NCI-H2171 (cell line): ENCODE measurements at places on chromosomes 12 and 14.

DNA sequence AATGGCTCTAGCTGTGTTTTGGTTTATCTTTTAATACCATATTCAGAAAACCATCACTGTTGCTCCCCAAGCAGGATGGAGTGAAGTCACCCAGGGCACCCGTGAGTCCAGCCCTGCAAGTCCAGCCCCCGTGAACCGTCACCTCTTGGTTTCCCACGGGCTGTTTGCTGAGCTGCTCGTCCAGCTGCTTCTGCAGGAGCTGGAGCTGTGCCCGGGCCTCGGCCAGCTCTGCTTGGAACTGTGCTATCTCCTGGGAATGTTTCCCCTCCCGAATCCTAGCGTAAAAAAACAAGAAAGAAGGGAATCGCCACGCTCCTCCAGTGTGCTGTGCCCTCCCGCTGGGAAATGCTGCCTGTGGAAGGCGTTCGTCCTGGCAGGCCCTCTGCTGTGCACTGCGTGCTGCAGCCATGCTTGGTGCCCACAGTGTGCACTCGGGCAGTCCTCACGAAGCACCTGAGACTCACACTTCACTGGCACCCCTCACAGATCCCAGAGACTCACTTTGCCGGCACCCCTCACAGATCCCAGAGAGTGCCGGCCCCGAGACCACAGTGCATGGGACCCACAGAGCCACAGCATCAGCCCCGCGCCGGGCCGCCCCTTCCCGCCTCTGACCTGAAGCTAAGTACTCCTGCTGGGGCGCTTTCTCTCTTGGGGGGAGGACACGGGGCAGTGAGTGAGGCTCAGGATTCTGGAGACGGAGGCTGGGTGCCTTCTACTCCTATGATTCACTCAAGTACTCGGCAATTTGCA, 15.4 kb upstream of the ANKLE2 start:
- DNase-seq = peak; percentile 88

- DNase-seq = no peak
These were observed 119.7 kb upstream of the DNM1L start for GRCh38 chr12:32559434-32559833.

DNA sequence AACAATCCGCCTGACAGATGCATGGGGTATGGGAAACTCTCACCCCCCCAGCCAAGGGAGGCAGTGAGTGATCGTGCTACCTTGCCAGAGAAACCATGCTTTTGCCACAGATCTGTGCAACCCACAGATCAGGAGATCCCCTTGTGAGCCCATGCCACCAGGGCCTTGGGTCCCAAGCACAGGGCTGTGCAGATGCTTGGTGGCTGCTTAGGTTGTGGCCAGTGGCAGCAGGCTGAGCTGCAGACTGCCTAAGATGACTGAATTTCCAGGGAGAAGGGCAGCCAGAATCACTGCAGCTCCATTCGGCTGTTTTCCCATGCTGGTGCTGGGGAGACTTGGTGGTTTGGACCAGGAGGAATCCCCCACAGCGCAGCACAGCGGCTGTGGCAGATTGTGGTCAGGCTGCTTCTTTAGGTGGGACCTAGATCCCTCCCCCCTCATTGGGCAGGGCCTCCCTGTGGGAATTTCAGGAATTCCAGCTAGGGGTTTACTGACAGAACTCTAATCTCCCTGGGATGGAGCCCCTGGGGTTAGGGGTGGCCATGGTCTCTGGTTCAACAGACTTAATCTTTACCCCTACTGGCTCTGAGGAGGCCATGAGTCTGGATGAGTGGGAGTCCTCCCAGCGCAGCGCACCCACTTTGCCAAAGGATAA, 264.6 kb upstream of the DAAM1 start:
- no peak for DNase-seq

- peak; percentile 96 for DNase-seq
These were observed 67.6 kb downstream of the FOXN3 start for GRCh38 chr14:89349171-89350008.

GRCh38 chr14:56154321-56154720, 36.1 kb downstream of the PELI2 start:
- DNase-seq = no peak

DNA sequence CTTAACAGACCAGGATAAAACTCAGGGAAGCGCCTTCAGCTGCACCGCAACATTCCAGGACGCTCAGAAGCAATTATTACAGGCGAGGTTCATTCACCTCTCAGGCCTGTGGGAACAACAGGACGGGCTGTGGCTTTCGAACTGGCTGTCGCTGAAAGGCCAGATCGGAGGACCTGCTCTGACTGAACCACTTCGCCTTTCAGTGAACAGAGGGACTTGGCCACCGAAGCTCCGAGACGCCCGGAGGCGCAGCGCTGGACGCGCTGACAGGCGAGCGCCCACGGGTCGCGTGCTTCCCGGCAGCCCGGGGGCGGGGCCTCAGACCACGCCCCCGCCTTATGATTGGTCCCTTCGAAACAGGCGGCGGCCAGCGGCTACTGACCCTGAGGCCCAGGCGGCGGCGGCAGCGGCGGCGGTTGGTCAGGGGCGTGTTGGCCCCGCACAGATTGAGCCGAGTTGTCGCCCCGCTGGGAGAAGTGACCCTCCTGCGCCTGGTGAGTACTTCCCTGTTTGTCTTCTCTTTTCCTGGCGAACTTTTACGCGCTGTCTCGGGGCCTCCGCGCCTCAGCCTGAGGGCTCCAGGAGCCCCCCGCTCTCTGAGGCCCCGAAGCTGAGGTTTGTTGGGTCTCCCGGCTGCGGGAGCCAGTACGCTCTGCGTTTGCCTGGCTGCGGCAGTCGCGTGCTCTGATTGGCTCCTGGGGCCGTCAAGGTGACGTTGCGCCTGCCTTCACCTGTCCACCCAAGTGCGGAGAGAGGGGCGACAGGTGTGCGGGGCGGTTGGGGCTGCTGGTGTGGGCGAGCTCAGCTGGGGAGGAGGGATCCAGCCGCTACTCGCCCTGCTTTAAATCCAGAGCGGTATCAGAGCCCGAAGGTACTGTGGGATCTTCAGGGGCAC, at the start of gene GAS2L3:
TSS of gene GAS2L3 (plus strand) at position 393 of the 895 bp plus-strand sequence. CDS start 21,221 bp downstream, outside the sequence.
- peak; percentile 69 for DNase-seq

DNA sequence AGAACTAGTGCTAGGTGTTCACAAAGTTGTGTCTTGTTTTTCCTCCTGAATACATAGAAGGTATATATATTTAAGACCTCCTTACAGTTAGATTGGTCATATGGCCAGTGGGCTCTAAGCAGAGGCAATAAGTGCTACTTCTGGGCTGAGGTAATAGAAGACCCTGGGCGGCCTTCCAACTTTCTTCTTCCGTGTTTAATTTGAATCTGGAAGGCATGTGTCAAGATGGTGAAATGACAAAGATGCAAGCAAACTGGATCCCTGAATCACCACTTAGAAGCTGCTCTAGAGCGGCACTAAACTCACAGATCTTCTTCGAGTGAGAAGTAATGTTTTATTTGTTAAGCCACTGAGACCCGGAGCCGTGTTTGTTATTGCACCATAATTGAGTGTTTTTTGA, 201.0 kb upstream of the GZMB start:
- no peak for DNase-seq

DNA sequence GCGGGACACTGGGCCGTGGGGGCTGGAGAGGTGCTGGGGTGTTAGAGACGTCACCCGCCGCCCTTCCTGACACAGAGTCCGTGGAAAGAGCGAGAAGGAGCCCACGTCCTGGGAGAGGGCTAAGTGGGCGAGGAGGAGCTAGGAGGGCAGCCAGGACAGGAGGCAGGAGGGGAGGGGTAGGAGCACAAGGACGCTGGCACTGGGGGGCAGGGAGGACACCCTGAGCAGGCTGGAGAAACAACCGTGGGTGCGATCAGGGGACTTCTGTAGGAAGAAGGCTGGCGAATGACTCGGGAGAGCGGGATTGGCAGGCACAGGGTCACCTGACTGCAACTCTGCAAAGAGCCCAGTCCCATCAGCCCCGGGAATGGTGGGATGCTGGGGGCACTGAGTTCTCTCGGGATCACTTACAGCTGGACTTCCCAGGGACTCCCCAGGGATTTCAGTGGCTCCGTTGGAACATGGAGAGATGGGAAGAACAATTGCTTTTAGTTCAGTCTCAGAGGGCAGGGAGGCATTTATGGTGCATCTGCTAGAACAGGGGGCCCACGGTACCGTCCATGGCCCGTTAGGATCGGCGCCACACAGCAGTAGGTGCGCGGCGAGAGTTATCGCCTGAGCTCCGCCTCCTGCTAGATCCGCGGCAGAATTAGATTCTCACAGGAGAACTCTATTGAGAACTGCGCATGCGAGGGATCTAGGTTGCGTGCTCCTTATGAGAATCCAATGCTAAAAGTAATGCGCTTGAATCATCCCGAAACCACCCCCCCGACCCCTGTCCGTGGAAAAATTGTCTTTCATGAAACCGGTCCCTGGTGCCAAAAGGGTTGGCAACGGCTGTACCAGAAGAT, 24.3 kb downstream of the UBR7 start:
- peak; percentile 57 for DNase-seq

DNA sequence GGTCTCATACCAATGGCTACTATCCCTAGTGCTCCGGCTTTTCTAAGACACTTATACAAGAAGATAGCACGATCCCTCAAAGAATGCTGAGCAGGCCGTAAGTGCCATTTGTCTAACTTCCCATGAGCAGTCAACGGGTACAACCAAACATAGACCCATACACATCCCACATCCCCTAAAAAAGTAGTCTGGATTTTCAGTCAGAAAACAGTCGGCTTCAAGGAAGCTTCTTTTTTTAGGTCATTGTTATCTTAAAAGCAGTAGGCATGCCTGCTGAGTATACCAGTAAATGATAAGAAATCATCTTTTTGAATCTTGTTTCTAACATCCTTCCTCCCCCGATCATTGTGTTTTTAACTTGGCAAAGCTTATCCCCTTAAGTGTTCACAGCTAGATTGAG, 19.8 kb downstream of the OSBPL8 start:
- no peak for DNase-seq

GRCh38 chr14:104218361-104219180, 80.2 kb downstream of the KIF26A start:
- DNase-seq = no peak

DNA sequence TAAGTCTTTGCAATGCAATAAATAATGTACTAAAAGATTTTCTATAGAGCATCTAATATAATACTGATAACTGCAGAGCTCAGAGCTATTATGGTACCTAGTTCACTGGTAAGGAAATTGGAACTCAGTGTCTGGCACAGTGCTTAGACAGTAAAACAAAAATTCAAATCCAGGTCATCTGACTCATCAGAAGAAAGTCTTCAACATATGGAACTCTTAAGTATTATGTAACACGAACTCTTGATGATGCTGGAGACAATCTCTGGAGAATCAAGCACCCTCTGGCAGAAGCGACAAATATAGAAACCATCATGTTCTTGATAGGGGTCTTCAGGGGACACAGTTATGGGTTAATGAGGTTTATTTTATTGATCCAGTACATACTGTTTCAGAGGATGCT, 37.3 kb upstream of the TRHDE start:
- peak; percentile 75 for DNase-seq

- no peak for DNase-seq
These were observed 25.0 kb downstream of the KIF21A start for GRCh38 chr12:39417916-39418315.

- DNase-seq = no peak
These were observed 94.0 kb downstream of the TBX5 start for GRCh38 chr12:114311974-114312373.

- DNase-seq = no peak
These were observed 110.6 kb upstream of the AMIGO2 start for GRCh38 chr12:47190271-47190750.

- DNase-seq = no peak
These were observed 36.2 kb upstream of the FZD10 start for GRCh38 chr12:130126023-130126432.

GRCh38 chr12:10551375-10551774, 45.7 kb downstream of the EIF2S3B start:
- DNase-seq = no peak

DNA sequence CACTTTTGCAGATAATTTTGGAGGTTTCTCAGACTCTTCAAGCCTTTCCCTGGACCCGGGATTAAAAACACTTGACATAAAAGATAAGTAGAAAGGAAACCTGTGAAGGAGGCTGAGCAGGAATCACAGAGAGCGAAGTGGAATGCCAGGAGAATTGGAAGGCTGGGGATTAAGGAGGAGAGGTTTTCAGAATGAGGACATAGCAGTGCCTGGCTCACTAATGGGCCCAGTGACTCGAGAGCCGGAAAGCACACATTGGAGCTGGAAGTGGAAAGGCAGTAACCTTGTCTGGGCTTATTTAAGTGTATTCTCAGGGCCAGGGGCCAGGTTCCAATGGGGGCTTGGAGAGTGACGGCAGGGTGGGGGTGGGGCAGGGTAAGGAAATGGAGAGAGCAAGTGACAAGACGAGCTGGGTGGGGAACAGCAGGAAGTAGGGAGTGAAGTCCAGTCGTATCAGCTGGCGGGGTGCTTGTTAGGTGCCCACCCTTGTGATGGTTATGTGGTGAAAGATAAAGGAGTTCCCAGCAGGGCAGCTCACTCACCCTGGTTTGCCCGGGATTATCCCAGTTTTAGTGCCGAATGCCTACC, 13.1 kb downstream of the EVL start:
- no peak for DNase-seq

GRCh38 chr12:27841392-27841882, 61.4 kb upstream of the MANSC4 start:
- no peak for DNase-seq

- peak; percentile 91 for DNase-seq
These were observed 11.7 kb upstream of the INF2 start for GRCh38 chr14:104677512-104678332.

GRCh38 chr12:11162502-11162901, 8.5 kb upstream of the SMIM10L1 start:
- DNase-seq = no peak

- no peak for DNase-seq
These were observed 1.8 kb downstream of the PMCH start for GRCh38 chr12:102195826-102196225.

DNA sequence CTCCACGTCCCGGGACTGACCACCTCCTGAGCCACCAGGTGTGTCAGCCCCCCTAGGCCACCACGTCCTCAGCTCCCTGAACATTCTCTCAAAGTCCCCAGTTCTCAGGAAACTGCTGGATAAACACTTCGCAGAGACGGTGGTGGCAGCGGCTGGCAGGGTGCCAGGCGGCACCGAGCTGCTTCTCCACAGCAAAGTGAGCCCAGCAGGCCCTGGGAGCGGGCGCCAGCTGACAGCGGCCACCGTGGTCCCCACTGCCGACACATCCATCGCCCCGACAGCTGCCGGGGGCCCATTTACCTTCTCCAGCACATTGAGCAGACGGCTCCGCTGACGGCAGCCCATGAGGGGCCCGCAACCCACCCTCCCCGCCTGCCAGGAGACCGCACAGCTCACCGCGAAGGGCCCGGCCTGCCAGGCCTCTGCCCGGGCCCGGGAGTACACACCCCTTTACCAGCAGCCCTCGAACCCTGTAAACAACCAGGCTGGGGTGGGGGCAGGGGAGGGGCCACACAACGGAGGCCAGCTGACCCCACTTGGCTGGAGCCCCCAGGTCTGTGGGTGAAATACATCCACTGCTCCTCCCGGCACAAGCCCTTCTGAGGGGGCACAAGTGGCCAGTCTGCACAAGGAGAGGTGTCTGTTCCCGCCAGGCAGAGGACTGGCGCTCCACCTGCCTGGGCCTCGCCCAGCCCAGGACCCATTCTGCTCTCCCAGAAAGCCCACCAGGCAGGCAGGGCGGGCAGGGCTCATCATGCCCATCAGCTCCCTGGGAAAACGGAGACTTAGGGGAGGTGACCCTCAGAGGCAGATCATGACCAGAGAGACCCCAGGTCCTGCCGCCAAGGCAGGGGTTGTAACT, 10.5 kb downstream of the AKT1 start:
- DNase-seq = peak; percentile 82
